Putamen (tissue), 1 donor: ENCODE measurements at places on chromosomes 7 and 10.

GRCh38 chr10:120262857-120263547, 194.0 kb upstream of the PLPP4 start:
- DNase-seq: no peak

DNA sequence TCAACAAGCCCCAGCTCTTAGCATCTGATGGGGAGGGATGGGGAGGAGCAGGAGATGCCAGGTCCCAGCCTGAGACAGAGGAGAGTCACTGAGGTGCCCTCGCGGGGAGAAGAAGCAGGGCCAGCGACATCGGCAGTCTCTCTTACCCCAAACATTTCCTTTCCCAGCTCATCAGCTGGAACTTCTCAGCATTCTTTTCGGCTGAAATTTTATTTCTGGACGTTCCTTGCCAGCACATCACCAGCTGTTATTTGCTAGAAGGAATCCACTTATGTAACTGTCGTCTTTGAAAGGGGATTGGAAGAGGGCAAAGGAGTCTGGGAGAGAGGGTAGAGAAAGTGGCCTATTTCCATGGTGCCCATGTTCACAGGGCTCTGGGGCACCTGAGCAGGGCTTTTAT, 101.0 kb upstream of the SHH start:
- DNase-seq: no peak

DNA sequence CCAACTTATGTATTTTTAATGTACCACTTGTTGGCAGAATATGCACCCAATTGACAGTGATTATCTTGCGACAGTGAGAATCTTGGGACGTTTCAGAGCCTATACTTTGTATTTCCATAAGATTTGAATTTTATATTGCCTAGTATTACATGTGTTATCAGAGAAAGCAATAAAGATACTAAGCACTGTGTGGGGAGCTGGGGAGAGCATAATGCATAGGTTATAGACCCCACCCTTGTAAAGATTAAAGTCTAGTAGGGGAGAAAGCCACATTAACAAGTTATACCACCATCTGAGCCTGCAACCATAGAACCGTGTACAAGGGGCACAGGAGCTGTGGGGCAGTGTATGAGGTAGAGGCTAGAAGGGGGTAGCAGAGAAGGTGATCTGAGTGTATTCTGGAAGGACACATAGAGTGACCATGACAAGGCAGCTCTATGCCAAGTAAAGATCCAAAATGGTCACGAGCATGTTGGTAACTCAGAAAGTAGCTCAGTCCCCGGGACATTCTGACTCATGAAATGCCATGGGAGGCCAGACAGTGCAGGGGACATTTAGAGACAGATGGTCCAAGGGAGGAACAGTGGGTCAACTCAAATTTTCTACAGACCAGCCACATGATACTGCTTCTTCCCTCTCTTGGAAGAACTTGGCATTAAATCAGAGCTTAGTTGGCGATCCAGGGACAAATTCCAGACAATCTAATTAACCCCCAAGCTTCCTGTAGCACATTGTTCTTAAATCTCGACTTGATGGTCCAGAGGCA, 84.5 kb downstream of the ADRA2A start:
- DNase-seq: no peak

DNA sequence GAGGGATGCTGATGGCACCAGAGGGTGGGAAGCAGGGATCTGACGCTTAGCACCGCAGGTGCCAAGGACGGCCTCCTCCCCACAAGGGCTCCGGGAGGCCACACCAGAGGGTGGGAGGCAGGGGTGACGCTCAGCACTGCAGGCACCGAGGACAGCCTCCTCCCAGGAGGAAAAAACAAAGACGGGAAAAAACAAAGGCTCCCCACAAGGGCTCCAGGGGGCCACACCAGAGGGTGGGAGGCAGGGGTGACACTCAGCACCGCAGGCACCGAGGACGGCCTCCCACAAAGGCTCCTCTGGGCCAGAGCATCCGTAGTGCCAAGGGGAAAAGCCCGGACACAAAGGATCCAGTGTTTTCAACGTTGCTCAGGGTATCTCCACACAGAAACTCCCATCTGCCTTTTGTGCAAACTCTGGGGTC, 25.6 kb downstream of the DIP2C start:
- peak; percentile 91 for DNase-seq

- no peak for DNase-seq
Observed at GRCh38 chr10:114356126-114356525, 48.2 kb downstream of the AFAP1L2 start.

DNA sequence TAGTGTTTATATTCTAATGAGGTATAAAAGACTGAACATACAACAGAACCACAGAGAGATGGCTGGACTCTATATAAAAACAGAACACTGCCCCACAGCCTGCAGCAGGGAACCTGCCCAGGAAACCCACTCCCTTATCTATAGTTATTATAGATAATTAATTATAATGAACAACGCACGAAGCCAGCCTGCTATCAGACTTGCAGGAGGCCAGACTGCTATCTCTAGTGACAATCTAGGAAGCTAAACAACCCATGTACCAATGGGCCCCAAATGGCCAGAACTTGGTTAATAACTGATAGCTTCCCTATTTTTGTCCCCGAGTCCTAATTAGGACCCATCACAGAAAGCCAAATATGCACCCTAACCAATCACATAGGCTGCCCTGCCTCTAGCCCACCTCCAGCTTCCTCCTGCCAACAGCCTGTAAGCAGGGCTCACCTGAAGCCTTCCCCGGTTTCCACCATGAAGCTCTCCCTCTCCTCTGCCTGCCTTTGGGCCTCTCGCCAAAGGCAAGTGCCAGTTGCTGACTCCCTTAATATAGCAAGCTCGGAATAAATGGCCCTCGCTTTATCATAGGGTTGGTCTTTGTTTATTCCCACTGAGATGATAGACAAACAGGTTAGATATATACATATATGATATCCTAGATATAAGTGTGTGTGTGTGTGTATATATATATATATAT, 74.5 kb downstream of the SYPL1 start:
- DNase-seq: no peak
